ENCODE measurements at places on chromosomes 2 and 18.

GRCh38 chr2:64640153-64641044 is 13.3 kb downstream of the SERTAD2 start:
- no peak for DNase-seq

DNA sequence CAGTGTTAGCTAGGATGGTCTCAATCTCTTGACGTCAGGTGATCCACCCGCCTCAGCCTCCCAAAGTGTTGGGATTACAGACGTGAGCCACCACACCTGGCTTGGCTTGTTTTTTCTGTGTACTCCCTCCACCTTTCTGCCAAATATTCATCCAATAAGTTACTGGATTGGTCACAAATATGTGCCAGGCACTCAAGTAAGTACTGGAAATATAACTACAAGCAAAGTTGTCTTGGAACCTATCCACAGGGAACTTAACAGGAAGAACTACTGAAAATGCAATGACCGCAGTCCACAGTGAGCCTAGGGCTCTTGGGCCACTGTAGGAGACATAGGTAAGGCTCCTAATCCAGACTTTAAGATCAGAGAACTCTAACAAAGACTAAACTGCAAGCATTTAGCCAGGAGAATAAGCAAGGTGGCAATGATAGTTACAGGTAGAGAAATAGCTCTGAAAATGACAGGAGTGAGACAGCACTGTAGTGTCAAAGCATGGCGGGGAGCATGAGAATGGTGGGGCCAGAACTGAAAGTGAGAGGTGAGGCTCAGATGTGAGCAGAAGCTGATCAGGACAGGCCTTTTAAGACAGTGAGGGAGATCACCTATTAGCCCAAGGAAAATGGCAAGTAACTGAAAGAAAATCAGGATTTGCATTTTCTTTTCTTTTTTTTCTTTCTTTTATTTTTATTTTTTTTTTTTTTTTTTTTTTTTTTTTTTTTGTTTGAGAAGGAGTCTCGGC is 252.1 kb downstream of the RBM43 start:
- no peak for DNase-seq

DNA sequence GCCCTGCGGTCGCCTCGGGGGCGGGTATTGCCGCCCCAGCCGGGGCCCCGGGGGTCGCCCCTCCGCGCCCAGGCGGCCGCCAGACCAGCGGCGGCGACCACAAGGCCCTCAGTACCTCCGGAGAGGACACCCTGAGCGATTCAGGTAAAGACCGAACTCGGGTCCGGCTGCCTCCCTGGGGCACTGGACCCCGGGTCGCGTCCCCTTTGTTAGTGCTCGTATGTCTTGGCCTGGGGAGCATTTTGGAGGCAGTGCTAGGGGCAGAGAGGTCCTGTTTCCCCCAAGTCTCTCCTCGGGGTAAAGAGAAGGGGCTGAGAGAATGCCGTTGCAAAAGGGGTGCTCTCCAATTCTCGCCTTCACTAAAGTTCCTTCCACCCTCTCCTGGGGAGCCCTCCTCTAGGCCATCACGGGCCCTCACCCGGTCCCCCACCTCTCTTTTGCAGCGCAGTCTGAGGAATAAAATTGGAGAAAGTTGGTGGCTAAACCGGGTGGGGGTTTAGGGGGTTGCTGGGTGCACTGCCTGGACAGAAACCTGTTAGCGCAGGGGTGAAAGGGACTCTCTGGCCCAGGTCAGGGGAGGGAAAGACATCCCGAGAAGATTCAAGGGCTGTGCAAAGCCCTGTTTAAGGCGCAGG is 2.5 kb downstream of the MYCN start:
- no peak for DNase-seq

DNA sequence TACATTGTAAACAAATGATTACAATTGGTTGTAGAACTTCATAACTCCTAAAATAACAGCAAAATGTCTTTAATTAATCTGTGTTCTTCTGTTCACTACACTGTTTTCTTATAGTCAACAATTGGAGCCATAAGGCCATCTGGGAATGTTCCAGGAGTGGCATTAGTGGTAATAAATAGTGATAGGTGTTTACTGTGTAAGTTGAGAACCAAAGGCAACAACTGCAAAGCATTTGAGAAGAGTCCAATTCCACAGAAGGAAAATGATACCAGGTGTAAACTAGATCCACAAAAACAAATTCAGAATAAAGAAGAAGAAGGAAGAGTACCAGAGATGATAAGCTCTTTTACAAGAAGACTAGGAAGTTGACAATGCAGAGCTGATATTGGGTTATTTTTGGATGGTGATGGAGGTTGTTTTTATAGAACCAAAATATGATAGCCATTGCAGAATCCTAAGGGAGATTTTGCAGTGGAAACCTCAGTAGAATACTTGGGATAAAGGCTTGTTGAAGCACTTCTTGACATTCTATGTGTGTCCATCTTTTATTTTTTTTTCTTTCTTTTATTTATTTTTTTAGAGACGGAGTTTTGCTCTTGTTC is 52.9 kb downstream of the ANTXR1 start:
- DNase-seq, result no peak

DNA sequence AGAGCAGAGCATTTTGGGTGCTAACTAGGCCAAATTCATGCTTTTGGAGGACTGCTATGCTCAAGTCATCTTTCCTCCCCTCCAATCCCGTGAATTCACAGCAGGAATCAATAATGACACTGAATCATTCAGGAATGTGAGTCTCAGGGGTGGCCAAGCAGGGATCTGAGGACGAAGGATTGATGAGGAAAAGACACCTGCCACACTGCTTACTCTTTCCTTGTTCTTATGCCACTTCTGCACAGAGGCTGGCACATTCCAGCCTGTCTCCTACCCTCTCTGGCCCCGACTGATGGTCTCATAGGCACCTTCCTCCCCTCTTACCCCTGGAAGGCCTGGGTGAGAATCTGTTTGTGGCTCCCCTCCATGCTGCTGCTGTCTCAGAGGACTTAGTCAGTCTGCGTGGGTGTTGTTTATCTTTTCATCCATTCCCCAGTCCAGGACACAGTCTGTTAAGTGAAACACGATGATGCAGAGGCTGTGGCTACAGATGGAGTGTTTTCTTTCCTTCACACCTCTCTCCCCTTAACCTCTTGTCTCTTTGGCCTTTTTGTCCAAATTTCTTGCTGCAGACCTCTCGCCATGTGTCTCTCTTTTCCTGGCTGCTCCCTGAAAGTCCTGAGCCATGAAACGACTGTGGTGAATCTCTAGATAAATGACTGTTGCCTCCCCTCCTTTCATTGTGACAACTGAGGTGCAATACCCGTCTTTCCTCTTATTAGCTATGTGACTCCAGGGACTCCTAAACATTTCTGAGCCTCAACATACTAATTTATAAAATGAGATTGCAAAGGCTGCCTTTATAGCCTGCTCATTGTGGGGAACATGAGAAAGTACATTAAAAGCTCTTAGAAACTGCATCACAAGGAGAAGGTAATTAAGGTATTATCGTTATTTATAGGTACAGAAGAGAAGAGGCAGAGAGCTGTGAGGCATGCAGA is 86.9 kb downstream of the RDH14 start:
- no peak for DNase-seq

DNA sequence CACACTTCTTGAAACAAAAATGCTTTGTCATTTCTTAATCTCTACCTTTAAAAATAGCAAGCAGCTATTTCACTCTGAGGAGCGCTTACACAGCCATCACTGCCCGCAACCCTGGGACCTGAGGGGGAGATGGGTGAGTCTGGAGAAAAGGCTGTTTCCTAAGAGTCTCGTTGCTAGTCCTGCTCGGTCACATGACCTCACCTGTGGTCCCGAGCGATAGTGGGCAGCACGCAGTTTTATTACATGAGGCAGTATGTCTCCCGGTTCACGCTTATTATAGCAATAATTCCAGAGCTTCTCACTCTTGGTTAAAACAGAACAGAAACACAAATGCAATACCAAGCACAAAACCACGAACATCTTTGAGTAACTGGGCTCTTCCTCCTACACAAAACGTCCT is 105.3 kb downstream of the ZNF516 start:
- DNase-seq, result no peak

- no peak for DNase-seq
Observed at GRCh38 chr2:106921451-106921850, 35.5 kb upstream of the ST6GAL2 start.

DNA sequence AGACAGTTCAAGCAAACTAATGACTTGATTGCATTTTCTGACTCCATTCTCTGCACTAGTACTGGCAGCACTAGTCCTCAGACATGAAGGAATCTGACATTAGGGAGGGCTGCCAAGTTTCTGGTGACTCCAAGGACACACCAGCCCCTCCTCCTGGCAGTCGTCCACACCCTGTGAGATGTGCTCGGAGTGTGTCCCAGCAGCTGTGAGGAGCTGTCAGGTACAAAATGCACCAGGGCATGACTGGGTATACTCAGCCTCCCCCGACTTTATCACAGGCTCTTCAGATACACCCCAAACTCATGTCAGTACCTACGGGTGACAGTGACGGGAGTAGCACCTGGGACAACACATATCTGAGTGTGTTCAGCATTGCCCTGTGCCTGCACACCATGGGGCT is 43.1 kb downstream of the EDAR start:
- no peak for DNase-seq

DNA sequence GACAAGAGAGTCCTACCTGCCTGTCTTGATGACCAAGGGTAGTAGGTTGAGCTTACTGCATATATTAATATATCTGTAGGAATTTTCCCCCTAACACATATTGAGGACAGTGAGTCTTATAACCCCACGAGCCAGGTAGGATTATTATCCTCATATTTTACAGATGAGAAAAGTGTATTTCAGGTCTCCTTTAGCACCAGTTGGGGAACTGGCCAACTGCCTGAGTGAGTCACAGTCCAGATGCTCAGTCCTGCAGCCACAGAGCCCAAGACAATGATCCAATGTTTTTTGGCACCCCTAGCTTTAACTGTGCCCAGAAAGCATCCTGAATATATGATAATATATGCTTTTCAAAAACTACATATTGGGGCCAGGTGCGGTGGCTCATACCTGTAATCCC is 30.8 kb upstream of the GLS start:
- DNase-seq, result no peak

- no peak for DNase-seq
Observed at GRCh38 chr18:34643989-34644388, 66.1 kb upstream of the DTNA start.

GRCh38 chr2:188495969-188496431 is 204.3 kb downstream of the GULP1 start:
- DNase-seq, result no peak

DNA sequence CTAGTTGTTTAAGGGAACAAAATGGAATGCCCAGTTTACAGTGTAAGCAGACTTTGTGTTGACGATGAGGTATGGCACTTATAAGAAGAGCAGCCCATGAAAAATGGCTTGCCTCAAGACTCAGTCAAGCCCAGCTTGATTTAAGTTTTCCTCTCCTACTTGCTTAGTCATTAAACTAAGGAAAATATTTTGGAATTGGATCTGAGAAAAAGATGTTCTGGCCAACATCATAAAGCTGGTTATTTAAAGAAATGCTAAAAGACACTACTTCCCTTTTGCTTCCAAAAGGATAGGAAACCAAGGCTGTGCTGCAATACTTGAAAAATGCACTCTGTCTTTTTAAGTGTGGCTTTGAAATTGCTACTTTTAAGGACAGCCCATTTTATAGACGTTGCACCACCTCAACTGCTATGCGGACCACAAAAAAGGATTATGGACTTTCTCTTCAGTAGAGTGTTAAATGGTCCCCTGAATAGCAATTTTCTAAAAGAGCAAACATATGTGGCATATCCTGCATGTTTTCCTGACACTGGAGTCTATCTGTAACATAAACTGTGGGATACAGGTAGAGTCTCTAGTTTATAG is 32.1 kb downstream of the CCDC141 start:
- no peak for DNase-seq

- DNase-seq, result no peak
Observed at GRCh38 chr2:119760956-119761275, 1.2 kb downstream of the PTPN4 start.

DNA sequence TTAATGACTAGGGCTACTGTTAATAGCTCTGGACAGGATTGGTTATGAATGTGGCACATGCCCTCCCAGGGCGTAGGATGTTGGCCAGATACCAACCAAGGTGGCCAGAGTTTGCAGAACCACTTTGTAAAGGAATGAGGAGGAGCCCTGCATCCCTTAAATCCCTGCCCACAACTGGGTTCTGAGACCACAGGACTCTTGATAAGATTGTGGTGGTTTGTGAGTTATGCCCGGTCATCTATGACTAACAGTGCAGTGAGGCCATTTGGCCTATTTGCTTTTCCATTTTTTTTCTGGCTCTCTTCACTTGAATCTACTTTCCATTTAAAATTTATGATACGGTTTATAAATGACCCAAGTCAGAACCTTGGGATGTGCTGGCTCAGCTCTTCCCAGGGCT is 294.5 kb downstream of the PRKCE start:
- DNase-seq, result no peak

GRCh38 chr18:46421973-46422551 is 235.0 kb downstream of the LOXHD1 start:
- no peak for DNase-seq

- DNase-seq, result no peak
Observed at GRCh38 chr2:231671270-231672050, 36.9 kb upstream of the PTMA start.

GRCh38 chr2:85994421-85994777 is 105.6 kb upstream of the ST3GAL5 start:
- no peak for DNase-seq

- DNase-seq, result no peak
Observed at GRCh38 chr2:159072795-159073194, 104.4 kb downstream of the TANC1 start.

- DNase-seq, result no peak
Observed at GRCh38 chr2:30580391-30580790, 133.3 kb downstream of the LCLAT1 start.

GRCh38 chr2:192126912-192127311 is 67.8 kb downstream of the TMEFF2 start:
- no peak for DNase-seq

- DNase-seq, result no peak
Observed at GRCh38 chr2:209380293-209380692, 43.6 kb upstream of the MAP2 start.

DNA sequence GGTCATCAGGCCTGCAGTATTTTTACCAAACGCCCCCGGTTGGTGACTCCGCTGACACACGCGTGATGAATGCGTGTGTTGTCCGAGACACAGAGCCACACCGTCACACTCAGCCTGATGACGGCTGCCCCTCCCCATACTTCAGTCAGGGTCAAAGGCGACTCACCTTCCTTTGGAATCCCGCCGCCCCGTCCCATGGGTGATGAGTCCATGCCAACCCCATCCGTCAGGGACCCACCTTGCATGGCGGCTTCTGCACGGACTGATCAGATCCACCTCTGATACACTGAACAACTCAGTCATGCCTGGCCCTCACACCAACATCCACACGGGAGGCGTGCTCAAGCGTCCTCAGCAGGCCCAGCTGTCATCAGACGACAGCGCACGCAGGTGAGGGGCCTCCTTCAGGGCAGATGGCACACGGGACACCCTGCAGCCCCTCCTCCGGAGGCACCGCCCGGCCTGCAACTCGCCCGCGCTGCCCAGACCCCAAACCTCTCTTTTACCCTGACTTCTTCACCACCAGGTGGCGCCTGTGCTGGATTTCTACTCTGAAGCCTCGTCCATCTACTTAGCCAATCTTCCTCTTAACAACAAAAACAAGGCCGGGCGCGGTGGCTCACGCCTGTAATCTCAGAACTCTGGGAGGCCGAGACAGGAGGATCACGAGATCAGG is 89.2 kb downstream of the ZNF516 start:
- DNase-seq, result no peak

- no peak for DNase-seq
Observed at GRCh38 chr2:221170548-221170947, 401.6 kb downstream of the EPHA4 start.
